ENCODE measurements at places on chromosomes 6 and 20. TPM values are rescaled to one million over a fixed set of nuclear protein-coding genes. Genes with fewer than 3 reads are reported as not detected.
A peak's percentile ranks its signal among the peaks of the same experiment; 100 is the strongest.

DNA sequence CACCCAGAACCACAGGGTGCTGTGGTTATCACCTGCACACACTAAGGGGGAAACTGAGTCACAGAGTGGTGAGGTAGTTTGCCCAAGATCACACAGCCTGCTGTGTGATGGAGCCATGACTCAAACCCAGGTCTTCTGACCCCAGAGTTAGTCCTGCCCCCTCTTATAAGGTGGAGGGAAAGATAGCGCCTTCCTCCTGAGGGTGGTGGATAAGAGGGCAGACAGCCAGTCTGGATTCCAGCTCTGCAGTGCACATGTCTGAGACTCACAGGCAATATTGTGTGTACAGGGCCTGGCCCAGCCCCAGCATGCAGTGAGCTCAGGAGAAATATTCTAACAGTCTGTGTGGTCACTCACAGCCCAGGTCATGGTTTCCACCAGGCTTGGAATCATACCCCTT lies 393.7 kb downstream of the CDH4 start:
- no peak for DNase-seq

GRCh38 chr6:113632220-113632864 lies 224.8 kb upstream of the MARCKS start:
- no peak for DNase-seq

DNA sequence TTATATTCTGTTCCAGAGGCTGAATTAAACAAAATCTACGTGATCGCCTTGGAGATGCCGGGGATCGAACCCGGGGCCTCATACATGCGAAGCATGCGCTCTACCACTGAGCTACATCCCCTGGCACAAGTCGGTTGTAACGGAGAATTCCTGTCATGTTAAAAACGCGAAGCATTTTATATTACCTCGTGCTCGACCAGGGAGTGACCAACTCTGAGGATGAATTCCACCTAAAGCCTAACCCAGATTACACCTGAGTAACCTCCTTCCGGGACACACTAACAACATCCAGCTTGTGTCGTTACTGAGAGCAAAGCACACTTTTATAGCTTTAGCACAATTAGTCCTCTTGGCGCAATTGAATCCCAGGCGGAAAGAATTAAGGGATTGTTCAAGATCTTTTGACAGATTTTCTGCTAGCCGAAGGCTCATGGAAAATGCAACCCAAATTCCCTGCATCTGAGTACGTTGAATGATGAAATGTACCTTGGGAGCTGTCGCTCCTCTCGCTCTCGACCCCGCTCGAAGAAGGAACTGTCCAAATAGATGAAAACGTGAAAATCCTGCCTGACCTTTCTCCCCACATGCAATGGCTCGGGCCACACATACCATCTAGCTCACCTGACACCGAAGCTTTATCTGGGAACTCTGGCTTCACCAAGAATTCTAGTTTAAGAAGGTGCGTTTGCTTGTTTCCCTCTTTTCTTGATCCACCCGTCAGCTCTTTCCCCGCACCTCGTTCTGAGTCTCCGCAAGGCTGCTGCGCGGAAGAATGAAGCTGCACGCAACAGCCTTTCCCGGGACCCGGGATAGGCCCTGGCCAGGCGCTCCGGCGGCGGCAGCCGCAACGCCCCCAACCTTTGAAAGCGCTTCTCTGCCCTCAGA lies 148.3 kb downstream of the GPX5 start:
- DNase-seq = peak; percentile 70

Gene KCNK16
- total RNA-seq = not detected

Gene DEF6
- total RNA-seq = 107 TPM

- no peak for DNase-seq
Measured at GRCh38 chr6:168638468-168639271, 197.7 kb downstream of the SMOC2 start.

DNA sequence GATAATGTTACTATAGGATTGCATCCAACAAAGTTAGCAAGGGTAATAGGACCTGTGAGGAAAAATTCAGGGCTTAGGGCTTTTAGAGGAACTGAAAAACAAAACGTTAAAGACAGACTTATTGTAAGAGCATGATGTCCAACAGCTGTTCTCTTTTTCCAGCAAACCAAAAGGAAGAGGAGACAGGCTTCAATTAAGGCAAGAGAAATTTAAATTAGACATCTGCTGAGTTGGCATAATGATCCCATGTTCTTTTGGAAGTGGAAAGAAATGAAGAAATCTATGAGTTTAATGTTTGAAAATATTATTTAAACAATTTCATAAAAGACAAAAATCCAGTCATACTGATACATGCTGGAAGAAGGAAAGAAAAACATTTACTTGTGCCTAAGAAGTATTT lies 95.7 kb upstream of the HMGCLL1 start:
- DNase-seq = no peak

DNA sequence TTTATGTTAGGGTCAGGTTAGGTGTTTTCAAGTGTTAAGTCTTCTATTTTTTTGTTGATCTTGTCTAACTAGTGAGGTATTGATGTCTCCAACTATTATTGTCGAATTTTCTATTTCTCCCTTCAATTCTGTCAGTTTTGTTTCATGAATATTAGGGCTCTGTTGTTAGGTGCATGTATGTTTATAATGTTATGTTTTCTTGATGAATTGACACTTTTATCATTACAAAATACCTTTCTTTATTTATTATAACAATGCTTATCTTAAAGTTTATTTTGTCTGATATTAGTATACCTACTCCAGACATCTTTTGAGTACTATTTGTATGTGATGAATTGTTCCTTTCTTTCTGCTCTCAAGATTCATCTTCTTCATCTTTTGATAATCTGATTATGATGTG lies 12.9 kb upstream of the TRIM38 start:
- no peak for DNase-seq

GRCh38 chr6:68235326-68235784 lies 399.7 kb upstream of the ADGRB3 start:
- DNase-seq = no peak

- no peak for DNase-seq
Measured at GRCh38 chr6:149942461-149942829, 631 bp downstream of the ULBP2 start.

- no peak for DNase-seq
Measured at GRCh38 chr6:150409576-150410066, 40.8 kb downstream of the IYD start.

DNA sequence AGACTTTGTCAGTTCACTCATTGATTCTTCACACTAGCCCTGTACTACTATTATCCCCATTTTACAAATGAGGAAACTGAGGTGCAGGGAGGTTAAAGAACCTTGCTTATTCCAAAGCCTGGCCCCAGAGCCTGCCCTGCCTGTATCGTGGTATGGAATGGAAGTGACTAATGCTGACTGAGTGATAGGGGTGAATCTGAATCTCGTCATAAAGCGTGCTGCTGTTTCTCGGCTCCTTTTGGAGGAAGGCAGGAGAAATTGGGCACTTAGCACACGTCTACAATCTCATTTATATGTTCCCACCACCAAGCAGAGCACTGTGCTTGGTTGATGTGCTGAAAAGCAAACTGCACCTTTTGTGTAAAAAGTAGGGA lies 17.1 kb downstream of the GFRA4 start:
- DNase-seq = no peak

Gene FKBP1C
- not detected for total RNA-seq

GRCh38 chr20:61912665-61913422 lies 152.8 kb downstream of the TAF4 start:
- DNase-seq = no peak

- DNase-seq = no peak
Measured at GRCh38 chr6:111260570-111261298, 173.4 kb downstream of the SLC16A10 start.

DNA sequence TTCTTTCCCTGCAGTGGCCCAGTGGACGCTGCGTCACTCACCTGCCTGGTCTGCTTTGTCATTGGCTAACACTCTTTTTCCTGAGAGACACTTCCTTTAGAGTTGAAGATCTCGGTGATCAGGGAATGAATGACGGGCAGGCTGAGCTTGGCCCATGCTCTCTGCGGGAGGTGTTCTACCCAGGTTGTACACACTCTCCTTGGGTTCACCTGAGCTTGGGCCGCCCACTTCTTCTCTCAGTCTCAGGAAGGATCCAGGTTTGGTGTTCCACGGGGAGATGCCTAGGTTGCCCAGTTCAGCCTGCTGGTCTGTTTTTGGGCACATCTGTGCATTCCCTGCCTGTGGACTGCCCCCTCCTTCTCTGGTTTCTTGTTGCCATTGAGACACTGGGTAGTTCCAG lies 66.7 kb upstream of the SLC22A1 start:
- DNase-seq = no peak

- no peak for DNase-seq
Measured at GRCh38 chr6:81253821-81254220, 498.7 kb downstream of the TENT5A start.

GRCh38 chr6:74631564-74631963 lies 574.3 kb downstream of the COL12A1 start:
- no peak for DNase-seq

Gene RAD21L1
- total RNA-seq = 0.25 TPM

DNA sequence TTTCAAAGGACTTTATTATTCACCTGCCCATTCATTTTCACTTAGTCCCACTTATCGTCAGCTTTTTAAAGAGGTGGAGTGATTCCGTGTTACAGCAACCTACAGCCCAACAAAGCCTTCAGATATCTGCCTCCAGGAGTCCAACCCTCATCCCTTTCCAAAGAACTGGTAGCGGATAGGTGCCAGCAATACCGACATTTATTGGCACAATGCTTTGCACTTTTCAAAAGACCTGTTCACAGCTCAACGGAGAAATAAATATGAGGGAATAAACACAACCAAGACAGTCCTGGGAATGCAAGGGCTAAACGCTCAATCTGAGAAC lies 819 bp upstream of the MTRF1L start:
- DNase-seq = no peak

GRCh38 chr6:75130784-75131183 lies 75.1 kb downstream of the COL12A1 start:
- no peak for DNase-seq

GRCh38 chr6:27806981-27807440 lies 105.2 kb downstream of the OR2B2 start:
- peak; percentile 69 for DNase-seq

Gene EYS
- not detected for total RNA-seq

Gene C6orf141
- not detected for total RNA-seq

Gene TTBK1
- 0.09 TPM for total RNA-seq

DNA sequence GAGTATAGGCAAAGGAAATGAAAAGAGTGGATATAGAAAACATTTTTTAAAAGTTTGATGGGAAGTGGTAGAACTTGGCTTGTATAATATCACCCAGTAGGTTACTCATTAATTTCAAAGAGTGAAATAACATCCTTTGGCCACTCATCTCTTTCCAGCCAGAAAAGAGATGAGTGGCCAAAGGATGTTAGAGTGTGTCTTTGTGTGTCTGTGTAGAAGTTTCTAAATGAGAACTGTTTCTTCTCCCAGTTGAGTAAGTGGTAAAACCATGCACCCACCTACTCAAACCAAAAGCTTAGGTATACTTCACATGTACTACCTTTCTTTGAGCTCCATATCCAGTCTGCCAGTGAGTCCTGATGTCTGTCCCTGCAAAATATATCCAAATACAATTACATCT lies 47.7 kb upstream of the TMEM244 start:
- no peak for DNase-seq

DNA sequence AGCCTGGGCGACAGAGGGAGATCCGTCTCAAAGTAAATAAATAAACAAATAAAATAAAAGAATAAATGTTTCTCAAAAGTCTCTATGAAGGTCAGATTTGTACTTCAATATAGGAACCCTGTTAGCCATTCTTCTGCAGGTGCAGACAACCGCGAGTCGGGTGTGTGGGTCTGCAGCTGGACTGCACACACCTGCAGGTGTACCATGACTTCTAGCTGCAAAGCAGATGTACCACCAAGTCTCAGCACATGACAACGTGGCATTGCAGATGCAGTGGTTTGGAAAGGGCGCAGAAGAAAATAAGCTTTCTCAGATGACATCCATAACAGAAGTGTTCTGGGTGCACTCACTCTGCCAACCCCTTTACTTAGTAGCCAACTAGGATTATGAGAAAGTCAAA lies 239.7 kb downstream of the ATXN1 start:
- no peak for DNase-seq

GRCh38 chr6:139490482-139490881 lies 116.0 kb upstream of the CITED2 start:
- no peak for DNase-seq

Gene SPATS1
- total RNA-seq = not detected

DNA sequence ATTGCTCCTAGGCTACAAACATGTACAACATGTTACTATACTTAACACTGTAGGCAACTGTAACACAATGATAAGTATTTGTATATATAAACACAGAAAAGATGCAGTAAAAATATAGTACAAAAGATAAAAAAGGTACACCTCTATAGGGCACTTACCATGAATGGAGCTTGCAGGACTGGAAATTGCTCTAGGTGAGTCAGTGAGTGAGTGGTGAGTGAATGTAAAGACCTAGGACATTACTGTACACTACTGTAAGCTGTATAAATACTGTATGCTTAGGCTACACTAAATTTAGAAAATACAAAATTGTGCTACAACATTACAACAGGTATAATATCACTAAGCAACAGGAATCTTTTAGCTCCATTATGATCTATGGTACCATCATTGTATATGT lies 312.0 kb upstream of the PREP start:
- no peak for DNase-seq

GRCh38 chr6:24947636-24948035 lies 11.9 kb upstream of the RIPOR2 start:
- no peak for DNase-seq

Gene BFSP1
- total RNA-seq = 0.16 TPM

- DNase-seq = no peak
Measured at GRCh38 chr6:11462742-11463397, 74.7 kb upstream of the TMEM170B start.

Gene TRMT6
- 19.8 TPM for total RNA-seq

DNA sequence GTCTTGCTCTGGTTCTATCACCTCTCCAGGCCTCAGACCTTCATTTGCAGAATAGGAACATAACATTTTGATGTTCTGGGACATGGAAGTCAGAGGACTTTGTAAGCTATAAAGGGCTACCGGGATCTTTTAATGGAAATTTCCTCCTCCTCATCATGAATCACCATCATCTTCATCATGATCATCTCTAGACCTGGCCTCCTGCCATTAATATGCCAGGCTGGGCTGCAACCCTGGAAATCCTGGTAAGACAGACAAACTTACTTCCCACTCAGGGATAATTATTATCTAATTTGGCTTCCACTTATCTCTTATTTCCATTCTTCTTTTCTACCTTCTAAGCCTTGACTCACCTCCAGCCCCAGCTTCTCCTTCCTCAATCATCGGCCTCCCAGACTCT lies 41.0 kb upstream of the MRPS18A start:
- no peak for DNase-seq

Gene MCM8
- total RNA-seq = 38.8 TPM

DNA sequence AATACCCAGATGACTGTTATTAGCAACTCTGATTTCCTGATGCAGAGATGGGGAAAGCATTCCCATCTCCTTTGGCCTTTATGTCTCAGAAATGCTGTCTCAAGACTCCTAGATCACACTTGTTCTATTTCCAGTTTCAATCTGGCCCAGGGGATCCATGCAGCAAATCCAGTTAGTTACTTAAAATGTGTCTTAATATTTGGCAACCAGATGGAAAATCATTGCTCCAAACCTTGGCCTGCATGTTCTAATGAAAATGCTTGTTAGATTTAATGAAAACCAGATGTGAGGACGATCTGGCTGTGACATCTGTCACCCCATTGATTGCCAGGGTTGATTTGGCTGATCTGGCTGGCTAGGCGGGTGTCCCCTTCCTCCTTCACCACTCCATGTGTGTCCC lies 125.2 kb downstream of the TSHZ2 start:
- DNase-seq = no peak

Data from activated naive CD4-positive, alpha-beta T cell treated with anti-CD3 and anti-CD28 coated beads, Interleukin-2, amount 50 U/mL, for 72 hours (primary cell).